ENCODE measurements at places on chromosomes 16 and 17.

GRCh38 chr17:17959520-17960361 is 12.5 kb downstream of the TOM1L2 start:
- no peak for DNase-seq

DNA sequence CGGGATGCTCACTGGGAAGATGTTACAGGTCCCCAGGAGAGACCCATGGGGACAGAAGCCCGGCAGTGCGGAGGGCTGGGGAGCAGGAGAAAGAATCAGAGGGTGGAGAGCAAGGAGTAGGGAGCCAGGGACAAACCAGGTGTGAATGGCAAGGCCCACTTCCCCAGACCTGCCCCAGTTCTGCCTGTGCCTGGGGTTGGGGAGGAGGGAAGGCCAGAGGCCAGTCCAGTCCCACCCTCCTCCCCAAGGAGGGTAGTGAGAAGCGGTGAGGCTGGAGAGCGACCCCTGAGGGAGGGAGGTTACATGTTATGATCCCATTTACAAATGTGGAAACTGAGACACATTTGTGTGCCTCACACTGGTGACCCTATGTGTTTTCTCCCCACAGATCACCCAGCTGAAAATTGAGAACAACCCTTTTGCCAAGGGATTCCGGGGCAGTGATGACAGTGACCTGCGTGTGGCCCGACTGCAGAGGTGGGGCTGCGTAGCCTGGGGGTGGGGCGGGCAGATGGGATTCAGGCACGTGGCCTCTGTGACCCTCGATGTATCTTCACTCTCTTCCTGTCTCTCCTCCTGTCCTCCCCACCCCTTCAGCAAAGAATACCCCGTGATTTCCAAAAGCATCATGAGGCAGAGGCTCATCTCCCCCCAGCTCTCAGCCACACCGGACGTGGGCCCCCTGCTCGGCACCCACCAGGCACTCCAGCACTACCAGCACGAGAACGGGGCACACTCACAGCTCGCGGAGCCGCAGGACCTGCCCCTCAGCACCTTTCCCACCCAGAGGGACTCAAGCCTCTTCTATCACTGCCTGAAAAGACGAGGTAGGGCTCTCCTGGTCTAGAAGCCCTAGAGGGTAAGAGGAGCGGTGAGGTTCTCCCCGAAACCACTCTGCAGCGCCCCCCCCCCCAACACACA is 27.5 kb downstream of the TBX4 start:
- DNase-seq, result no peak

DNA sequence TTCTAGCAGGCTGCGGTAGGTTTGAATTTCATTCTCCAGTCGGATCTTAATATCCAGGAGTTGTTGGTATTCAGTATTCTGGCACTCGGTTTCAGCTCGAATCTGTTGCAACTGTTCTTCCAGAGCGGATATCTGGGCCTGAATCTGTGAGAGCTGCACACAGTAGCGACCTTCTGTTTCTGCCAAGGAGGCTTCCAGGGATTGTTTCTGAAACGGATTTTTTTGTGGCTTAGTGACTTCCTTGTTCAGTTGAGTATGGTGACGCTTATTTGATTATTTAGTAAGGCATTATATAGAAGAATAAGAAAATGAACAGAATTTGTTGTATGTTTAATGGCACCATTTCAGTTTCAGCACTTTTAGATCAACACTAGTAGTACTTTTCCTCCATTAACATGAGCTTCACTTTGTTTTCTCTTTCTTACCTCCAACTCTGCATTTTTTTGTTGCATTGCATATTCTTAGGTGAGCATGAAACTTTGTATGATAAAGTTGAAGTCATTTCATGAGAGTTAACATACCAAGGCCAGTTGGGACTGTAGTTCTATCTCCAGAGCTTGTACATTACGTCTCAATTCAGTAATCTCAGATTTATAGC is 2.8 kb downstream of the KRT10 start:
- DNase-seq, result no peak

DNA sequence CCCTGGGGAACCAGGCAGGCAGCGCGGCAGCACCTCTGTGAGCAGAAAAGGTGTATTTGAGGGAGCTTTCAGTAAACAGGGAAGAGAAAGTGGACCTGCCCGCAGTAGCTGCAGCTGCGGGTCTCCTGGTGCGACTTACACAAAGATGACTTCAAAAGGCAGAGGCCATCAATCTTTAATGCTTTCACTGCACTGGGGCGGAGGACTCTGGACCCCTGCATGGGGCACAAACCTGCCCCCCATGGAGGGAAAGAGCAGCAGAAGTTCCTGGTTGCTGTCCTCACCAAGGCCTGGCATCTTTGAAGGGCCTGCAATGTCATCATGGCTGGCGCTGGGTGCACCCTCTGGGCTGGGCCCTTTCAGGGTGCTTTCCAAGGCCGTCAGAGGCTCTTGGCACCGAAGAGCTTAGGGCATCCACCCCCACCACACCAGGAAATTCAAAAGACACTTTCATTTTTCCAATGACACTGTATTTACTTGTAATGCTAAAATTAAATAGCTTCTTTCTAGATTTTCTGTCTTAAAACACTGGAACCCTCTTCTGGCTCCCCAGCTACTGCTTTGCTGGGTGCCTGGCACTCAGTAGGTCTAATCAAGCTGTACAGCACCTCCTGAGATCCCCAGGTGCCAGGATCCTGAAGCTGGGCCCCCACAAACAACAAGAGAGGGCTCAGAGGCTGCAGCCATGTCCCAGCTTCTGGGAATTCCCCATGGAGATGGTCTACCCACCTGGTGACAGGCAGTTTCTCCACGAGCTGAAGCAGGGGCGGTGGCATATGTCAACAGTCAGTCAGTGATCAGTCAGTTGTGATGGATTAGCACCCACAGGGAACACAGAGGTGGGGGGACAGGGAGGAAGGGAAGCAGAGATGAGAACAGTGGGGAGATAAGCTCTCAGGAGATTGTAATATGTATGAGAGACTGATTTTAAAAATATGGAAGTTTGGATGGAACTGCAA is 2.1 kb upstream of the CACNG1 start:
- no peak for DNase-seq

GRCh38 chr16:53744449-53744848 is 40.5 kb downstream of the FTO start:
- DNase-seq, result no peak

DNA sequence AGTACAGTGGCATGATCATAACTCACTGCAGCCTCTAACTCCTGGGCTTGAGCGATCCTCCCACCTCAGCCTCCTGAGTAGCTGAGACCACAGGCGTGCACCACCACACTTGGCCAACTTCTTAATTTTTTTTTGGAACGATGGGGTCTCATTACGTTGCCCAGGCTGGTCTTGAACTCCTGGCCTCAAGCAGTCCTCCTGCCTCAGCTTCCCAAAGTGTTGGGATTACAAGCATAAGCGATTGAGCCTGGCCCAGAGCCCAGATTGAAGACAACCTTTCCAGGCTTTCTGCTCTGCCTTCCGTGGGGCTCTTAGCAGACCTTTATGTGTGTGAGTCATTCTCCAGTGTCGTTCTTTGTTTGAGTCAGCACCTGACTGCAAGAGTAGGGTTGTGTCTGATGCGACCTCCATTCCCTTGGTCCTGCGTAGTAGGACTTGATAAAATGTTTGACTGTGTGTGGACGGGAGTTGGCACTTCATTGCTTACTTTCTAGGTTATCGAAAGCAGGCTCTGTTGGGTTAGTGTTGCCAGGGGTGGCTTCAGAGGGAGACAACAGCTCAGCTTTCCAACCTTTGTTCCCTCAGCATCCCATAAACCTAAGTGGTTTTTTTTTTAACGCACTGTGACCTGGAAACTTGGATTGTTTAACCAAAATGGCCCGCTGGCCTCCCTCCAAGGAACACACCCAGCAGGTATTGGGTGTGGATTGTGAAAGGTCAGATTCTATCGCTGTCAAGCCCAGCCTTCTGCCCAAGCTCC is 26.4 kb downstream of the EEF2K start:
- no peak for DNase-seq

- DNase-seq, result no peak
Observed at GRCh38 chr17:66549311-66549704, 246.9 kb downstream of the PRKCA start.

DNA sequence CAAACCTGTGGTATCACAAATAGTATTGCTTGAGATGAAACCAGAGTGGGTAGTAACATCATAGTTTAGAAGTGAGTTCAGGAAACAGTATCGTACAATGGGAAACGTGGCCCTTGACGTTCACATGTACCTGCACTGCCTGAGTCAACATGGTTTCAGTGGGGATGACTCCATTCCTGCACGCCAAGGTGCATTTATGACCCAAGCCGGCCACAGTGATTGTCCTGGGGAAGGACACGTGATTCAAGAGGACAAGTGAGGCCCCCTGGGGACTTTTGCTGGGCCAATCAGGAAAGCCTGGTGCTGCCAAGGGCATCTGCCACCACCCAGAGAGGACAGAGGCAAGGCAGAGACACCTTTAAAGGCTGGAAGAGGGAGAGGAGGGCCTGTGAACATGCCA is 119.2 kb downstream of the AXIN2 start:
- no peak for DNase-seq

- DNase-seq, result no peak
Observed at GRCh38 chr16:21274172-21274726, 3.8 kb downstream of the CRYM start.

- no peak for DNase-seq
Observed at GRCh38 chr17:7004398-7005253, 7.8 kb upstream of the RNASEK start.

- no peak for DNase-seq
Observed at GRCh38 chr16:88744577-88745521, 38.5 kb downstream of the CTU2 start.

DNA sequence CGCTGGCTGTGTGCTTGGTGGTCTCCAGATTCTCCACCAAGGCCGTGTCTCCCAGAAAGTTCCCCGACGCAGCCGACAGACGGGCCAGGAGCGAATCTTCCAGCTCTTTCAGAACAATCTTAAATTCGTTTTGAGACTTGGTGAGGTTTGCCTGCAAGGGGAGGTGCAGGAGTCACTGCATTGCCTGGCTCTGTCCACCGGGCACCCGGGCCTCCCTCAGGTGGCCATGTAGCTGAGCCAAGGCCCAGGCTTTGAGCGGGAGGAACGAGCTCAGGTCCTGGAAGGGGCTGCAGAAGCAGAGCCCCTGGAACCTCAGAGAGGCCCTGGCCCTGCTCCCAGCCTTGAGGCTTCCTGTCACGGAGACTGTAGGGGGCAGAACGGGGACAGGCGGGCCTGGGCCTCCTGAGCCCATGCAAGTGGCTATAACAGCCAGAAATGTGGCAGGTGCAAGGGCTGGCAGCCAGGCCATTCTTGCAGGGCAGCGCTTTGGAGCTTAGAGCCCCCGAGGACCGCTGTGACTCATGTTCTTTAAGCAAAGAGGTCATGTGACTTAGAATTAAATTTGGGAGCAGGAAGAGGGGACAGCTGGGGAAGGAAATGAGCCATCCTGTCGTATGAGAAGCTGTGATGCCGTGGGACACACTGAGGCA is 72.4 kb downstream of the PGS1 start:
- DNase-seq, result no peak

DNA sequence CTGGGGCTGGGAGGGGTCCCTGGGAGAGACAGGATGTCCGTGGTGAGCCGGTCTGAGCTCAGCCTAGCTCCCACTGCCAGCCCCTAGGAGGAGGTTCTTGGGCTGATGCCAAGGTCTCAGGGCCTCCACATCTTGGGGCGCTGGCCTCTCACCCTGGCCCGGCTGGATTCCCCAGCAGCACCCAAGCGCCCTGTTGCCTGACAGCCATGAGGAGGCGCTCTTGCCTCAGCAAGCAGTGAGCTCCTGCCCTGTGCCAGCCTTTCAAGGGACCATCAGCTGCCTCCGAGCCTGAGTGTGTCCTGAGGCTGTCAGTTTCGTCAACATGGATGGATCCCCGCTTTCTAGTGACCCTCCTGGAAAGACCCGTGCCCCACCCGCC is 234.9 kb upstream of the CIBAR2 start:
- no peak for DNase-seq

GRCh38 chr16:66095676-66096075 is 270.8 kb upstream of the CDH5 start:
- DNase-seq, result no peak

DNA sequence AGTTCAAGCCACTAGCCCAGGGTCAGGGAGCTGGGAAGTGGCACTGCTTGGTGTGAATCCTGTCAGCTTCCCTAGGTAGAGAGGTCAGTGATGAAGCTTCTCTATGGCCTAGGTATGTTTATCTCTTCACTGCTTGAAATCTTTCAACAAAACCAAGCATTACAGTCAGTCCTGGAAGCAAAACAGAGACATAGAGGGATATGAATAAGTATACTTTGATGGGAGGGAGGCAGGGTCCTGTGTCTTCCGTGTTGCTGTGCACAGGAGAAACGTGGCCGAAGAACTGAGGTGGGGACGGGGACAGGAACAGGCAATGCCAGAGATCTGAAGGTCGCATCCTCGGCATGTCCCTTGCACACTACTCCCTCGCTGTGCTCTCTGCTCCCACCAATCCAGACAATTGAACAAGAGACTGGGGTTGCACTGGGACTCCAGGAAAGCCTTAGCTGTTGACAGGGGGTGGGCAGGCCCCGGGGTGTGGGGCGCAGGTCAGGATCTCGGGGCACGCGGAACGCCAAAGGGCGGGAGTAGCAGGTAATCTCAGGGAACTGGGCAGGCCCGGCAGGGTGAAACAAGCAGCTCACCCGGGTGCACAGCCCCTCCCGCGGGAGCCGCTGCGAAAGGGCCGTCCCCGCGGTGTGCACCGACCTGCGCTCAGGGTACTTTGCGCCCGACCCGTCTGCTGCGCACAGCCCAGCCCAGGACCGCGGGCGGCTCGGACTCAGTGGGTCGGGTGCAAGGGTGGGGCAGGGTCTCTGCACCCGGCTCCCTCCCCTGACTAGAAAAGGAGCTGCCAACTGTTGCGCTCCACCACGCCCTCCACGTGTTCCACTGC is at the start of gene MT1H:
Gene MT1H, plus strand, starts transcription at position 810 of the 835 bp plus-strand sequence. CDS start 71 bp downstream, outside the sequence.
- no peak for DNase-seq

DNA sequence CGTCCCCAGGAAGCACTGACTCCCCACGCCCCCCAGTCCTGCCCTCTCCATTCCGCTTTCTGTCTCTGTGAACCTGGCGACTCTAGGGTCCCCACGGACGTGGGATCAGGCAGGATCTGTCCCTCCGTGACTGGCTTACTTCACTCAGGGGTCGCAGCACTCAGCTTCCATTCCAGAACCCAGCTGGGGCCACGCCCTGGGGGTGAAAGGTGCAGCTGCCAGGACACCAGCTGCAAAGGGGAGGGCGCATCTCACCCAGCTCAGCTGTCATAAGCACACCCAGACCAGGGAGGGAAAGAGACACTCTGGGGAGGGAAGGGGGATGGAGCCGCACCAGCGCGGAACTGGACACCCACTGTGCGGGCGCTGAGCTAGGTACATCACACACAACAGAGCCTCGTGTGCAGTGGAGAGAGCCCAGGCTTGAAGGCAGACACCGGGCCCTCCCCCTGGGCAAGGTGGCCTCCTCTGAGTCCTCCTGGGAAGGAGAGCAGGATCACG is 18.5 kb upstream of the HEXD start:
- no peak for DNase-seq

GRCh38 chr17:2227025-2227699 is 76.4 kb downstream of the SMG6 start:
- no peak for DNase-seq
